ENCODE measurements at places on chromosomes 7 and 10. TPM values are rescaled to one million over a fixed set of nuclear protein-coding genes. Genes with fewer than 3 reads are reported as not detected.

DNA sequence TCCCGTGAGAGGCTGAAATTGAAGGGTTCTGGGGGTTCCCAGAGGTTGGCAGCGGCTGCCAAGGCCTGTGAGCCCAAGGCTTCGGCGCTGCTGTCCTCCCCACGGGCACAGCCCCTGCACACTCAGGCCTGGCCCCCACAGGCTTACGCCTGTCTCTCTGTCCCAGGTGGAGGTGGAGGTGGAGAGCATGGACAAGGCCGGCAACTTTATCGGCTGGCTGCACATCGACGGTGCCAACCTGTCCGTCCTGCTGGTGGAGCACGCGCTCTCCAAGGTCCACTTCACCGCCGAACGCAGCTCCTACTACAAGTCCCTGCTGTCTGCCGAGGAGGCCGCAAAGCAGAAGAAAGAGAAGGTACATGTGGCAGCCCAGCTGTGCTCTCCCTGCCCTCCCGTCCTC, 43.1 kb upstream of the LRRC4 start:
- DNase-seq: no peak

DNA sequence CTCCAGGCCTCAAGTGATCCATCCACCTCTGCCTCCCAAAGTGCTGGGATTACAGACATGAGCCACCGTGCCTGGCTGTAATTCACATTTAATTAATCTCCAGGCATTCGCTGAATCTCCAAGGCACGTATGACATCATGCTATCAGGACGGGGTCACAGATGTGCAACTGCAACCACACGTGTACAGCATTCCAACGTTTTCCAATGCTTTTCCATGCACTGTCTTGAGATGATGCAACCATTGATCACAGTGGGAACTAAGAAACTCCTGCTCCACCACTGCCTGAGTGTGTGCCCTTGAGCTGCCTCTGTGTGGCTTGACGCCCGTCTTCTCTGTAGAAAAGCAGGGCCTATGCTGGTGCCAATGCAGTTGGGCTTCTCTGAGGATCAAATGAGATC, 119.8 kb upstream of the LYZL2 start:
- no peak for DNase-seq

DNA sequence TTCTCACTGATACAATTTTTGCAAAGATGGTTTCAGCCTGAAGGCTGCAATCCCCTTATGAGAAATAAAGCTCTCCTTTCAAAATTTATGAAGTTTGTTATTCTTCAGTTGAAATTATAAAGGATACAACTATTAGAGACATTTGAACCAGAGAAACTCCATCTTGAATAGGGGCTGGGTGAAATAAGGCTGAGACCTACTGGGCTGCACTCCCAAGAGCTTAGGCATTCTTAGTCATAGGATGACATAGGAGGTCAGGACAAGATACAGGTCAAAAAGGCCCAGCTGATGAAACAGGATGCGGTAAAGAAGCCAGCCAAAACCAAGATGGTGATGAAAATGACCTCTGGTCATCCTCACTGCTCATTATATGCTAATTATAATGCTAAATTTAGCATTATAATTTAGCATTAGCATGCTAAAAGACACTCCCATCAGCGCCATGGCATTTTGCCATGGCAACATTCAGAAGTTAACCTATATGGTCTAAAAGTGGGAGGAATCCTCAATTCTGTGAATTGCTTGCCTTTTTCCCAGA, 22.4 kb upstream of the IFIT1B start:
- DNase-seq: no peak

- DNase-seq: no peak
Measured at GRCh38 chr10:85643171-85643844, 723.3 kb downstream of the GRID1 start.

EGR2 gene
- total RNA-seq: 2.5 TPM

Data from prostate gland (tissue), 2 donors.